ENCODE measurements at places on chromosomes 16 and 17.

GRCh38 chr17:13523164-13523563 lies 78.6 kb downstream of the HS3ST3A1 start:
- no peak for DNase-seq

GRCh38 chr17:18858567-18859245 lies 775 bp downstream of the PRPSAP2 start:
- no peak for DNase-seq

DNA sequence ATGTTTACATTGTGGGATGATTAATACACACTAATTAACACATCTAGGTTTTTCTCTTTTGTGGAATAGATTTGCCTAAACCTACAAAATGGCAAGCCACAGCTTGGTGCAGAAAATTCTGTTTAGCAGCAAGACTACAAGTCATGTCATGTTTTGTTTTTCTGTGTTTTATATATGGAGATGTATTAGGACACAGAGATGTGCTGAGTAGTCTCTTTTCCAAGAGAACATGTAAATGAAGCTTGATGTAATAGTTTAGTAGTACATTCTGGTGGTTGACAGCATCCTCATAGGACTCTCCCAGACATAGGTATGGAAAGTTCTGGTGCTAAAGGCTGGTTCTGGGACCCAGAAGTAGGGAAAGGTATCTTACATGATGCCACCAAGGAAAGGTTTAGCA lies 1345.4 kb downstream of the CDH11 start:
- DNase-seq, result no peak

DNA sequence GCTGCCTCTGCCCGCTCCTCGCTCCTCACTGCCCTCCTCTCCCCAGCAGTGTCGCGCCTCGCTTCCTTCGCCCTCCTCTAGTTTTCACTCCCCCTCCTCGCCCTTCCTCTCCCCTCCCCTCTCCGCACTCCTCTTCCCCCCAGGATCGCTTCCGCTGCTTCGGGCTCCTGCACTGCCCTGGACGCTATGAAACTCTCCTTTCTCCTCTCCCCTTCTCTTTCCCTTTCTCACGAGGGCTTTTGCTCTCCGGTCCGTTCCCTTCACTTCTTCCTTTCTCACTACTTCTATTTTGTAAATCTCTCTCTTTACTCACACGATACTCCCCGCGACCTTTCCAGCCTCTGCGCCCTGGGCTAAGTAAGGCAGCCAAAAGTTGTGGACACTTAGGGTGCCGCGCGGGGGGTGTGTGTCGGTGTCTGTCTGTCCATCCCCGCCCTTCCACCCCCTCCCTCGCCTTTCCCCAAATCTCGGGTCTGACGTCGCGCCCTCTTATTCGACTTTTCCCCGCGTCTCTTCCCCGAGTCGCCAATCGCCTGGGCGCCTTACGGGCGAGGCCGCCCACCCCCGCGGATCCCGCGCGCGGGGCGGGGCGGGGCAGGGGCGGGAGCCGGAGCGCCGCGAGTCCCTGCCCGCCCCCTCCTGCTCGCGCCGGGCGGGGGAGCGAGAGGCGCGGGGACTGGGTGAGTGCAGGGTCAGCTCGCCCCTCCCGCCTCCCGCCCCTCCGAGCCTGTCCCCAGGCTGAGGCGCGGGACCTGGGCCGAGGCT lies at the start of gene IRX3:
Gene IRX3 (minus strand): TSS at position 422 of the 765 bp plus-strand sequence. CDS start 737 bp downstream, outside the sequence.
- DNase-seq, result peak; percentile 80

GRCh38 chr16:54453871-54454270 lies 167.3 kb upstream of the IRX3 start:
- no peak for DNase-seq
